ENCODE measurements at places on chromosomes 13 and 19. TPM values are rescaled to one million over a fixed set of nuclear protein-coding genes. Genes with fewer than 3 reads are reported as not detected.
A peak's percentile ranks its signal among the peaks of the same experiment; 100 is the strongest.

GRCh38 chr13:71871844-71872243 lies 4.8 kb upstream of the DACH1 start:
- no peak for DNase-seq

DNA sequence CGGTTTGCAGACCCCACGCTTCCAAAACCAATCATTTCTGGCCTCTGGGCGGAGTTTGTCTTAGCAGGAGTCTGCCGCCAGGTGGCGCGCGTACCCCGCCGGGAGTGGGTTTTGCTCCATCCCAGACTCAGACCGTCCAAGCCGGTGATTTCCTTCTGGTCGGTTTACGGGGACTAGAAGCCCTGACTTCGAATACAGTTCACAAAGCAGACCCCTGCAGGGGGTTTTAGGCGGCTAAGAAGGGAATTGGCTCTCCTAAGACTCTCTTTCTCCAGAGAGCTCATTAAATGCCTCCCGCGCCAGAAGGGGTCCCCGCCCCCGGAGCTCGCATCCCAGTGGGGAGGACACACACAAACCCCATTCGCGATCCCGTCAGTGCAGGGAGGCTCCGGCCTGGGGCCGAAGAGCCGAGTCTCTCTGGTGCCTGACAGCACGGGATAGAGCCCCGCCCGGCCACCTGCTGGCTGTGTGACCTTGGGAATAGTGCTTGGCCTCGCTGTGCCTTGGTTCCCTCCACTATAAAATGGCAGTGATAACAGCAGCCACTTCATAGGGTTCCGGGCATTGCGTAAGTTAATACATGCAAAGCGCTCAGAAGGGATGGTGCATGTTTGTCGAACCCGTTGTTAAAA lies 8.6 kb upstream of the NUP62 start:
- peak; percentile 95 for DNase-seq

- DNase-seq = no peak
Measured at GRCh38 chr13:78497702-78498355, 105.5 kb downstream of the POU4F1 start.

- DNase-seq = no peak
Measured at GRCh38 chr19:46218160-46218559, 11.4 kb upstream of the IGFL1 start.

DNA sequence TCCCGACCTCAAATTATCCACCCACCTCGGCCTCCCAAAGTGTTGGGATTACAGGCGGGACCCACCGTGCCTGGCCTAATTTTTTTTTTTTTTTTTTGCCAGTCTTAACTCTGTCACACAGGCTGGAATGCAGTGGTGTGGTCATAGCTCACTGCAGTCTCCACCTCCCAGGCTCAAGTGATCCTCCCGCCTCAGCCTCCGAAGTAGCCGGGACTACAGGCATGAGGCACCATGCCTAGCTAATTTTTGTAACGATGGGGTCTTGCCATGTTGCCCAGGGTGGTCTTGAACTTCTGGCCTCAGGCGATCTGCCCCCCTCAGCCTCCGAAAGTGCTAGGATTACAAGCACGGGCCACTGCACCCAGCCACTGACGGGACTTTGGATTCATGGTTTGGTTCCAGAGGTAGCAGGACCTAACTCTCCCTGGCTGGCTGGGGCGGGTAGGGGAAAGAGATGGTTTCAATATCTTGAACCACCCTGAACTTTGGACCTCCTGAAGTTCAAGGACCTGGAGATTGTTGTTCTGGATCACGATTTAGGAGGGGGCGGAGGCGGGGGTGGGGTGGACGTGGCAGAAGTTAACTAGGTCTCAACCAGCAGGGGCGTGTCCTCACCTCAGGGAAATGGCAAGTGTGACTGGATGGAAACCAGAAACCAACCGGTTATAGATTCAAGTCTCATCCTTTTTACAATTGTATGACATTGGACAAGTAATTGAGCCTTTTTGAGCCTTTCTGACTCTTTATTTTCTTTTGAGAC lies 40.8 kb downstream of the IER2 start:
- DNase-seq = no peak

GRCh38 chr13:54890976-54891375 lies 1862.4 kb downstream of the OLFM4 start:
- no peak for DNase-seq

DNA sequence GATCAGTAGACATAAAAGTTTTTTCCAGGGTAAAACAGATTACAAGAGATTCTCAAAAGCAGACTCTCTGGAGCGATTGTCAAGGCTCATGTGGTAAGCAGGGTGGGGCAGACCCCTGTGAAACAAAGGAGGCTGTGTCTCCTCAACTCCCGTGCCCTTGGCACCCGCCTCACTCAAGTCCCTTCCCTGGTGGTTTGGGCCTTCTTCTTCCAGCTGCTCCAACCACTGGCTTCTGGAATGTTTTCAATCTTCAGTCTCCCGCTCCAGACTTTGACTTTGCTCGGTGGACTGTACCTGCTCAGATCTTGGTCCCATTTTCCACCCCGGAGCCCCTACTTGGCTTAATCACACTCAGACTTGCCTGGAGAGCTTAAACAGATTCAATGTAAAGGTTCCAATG lies 74.8 kb upstream of the STK24 start:
- no peak for DNase-seq

- DNase-seq = peak; percentile 80
Measured at GRCh38 chr13:114107686-114108081, 24.7 kb downstream of the RASA3 start.

DNA sequence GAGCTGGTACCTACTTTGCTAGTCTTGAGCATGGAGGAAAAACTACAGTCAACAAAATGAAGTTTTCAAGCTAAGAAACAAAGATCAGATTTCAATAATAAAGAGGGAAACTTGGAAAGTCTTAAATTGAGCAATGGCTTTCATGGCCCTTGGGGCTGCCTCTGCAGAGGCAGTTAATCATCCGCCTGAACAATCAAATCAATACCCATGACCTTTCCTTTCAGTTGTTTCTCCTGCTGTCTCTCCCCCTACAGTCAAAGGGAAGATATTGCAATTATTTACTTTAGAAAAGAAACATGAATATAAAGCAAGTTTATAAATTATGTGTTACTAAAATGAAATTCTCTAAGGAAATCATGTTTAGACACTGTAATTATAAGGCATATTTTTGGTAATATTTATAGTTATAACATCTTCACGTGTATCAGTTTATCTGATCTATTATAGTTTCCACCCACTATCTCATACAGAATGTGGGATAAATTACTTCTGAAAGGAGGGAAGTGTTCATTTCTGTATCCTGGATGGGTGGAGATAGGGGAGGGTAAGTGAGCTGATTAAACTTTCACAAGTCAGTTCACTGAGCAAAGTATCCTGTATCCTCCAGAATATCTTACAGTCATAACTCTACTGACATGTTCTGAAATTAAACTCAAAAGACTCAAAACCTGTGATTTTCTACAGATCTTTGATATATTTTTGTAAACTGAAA lies 72.4 kb upstream of the TSC22D1 start:
- no peak for DNase-seq

DNA sequence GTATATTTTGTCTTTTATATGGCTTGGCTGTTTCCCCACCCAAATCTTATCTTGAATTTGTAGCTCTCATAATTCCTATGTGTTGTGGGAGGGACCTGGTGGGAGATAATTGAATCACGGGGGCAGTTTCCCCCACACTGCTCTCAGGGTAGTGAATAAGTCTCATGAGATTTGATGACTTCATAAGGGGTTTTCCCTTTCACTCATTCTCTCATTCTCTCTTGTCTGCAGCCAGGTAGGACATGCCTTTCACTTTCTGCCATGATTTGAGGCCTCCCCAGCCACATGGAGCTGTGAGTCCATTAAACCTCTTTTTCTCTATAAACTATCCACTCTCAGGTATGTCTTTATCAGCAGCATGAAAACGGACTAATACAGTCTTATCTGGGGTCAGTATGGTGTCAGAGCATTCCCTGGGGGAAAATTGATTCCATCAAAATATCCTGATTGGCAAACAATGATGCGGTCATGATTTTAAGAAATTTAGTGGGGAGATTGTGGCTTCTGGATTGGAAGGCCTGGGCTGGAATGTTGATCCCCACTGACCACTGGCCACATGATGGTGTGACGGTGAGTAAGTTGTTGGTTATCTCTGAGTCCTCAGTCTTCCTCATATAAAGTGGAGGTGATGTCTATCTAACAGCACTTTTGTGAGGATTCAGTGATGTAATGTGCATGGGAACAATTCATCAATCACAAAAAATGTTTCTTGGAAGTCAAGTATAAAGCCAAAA lies 27.5 kb upstream of the ANKRD10 start:
- no peak for DNase-seq

GRCh38 chr13:111367340-111367739 lies 46.9 kb downstream of the TEX29 start:
- DNase-seq = no peak

DNA sequence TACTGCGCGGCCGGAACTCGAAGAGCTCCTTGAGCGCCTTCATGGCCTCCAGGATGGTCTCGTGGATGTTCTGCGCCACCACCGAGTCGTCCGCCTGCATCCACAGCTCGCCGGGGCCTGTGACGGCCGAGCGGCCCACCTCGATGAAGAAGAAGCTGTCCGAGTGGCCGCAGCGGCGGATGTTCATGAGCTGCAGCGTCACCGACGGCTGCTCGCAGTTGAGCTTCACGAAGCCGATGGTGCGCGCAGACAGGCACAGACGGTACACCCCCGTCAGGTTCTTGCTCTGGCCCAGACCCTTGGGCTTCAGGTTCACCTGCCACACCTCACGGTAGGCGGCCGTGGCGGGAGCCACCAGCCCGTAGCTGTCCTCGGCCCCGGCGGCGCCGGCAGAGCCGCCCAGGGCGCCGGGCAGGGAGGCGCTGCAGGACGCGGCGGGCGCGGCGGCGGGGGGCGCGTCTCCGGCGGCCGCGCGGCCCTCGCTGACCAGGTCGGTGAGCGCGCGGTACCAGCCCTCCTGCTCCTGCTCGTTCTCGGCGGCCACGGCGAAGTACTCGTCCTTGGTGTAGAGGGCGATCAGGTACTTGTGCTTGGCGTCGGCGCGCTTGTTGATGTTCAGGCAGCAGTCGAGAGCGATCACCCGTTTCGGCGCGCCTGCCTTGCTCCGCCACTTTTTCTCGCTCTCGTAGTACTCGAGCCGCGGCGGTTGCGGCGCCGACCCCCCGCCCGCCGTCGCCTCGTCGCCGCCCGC lies 1.1 kb downstream of the IRS2 start:
- DNase-seq = peak; percentile 85

DNA sequence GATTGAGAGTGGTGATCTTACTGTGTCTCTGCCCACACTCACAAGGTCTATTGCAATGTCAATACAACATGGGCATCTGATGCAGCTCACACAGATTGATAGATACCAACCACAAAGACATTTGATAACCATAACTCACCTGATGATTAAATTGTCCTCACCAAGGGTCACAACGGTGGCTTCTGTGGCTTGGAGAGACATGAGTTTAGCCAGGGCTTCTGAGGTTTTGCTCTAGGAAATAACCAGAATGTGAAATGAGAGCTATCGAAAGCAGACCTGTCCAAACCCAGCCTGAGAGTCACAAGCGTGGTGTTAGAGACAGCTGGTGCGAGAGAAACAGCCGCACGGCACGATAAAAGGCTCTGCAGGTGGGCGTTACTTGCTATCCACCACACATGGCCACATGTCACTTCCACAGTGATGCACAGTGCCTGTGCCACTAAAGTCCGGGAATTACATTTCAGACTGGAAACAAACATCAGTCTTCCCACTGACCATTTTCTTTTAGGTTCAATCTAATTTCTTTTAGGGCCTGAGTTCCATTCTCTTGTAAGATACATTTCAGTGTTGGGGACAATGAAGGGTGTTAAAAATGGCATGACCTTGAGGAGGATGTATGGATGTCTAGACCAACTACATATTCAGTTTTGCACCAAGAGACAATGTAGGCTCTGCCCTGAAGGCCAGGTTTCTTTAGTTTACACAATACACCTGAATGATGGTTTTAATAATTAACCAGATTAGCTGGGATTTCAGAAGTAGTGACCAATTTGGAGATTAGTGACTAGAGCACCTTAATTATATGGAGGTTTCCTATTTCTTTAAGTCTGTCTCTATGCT lies 53.7 kb downstream of the ATP7B start:
- no peak for DNase-seq

GRCh38 chr13:90445179-90445578 lies 902.3 kb upstream of the MIR17HG start:
- DNase-seq = no peak

- peak; percentile 74 for DNase-seq
Measured at GRCh38 chr13:113971471-113972231, 2.2 kb downstream of the C13orf46 start.

- DNase-seq = no peak
Measured at GRCh38 chr13:84137292-84137691, 255.0 kb upstream of the SLITRK1 start.

DNA sequence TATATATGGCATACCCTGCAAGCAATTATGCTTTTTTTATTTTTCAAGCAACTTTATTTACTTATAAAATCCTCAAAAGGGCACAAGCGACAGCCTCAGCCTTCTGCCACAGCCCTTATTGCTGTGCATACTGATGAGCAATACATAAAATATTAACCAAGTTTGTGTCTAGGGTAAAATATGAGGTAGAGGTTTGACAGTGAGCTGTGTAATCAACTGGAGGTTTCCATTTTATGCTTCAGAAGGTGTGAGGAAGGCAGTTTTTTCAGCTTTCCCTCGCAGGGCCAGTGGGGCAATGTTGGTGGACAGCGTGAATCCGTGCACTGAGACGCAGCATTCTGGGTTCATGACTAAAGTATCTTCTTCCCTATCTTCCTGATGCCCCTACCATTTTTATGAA lies 310.4 kb downstream of the IRS2 start:
- DNase-seq = no peak

GRCh38 chr13:110240352-110240751 lies 66.6 kb downstream of the COL4A1 start:
- DNase-seq = no peak

DNA sequence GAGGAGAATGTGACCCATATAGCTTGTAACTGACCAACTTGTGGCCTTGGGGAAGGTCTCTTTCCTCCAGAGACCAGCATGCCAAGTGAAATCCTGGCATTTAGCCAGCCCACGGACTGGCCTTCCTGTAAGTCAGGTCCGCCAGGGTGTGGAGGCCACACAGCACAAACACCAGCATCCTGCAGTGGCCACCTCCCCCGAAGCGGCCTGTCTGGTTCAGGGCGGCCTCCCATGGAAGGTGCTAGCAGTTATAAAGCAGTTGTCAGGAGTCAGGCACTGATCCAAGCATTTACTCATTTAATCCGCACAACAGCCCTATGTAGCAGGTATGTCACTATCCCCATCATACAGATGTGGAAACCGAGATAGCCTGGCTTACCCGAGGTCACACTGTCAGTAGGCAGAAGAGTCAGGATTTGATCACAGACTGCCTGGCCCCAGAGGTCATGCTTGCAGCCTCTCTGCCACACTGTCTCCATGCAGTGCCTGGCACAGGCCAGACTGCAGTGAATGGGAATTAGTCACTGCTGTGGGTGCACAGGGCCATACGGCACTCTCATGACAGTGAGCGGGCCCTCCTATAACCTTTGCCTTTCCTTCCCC lies 36.7 kb downstream of the CAPN12 start:
- no peak for DNase-seq

Gene ZNF534
- total RNA-seq = 0.14 TPM

Gene ARHGEF7
- total RNA-seq = 76.0 TPM

Gene NDFIP2
- 13.3 TPM for total RNA-seq

Gene DPF1
- total RNA-seq = 0.14 TPM

Gene RASIP1
- 19.2 TPM for total RNA-seq

Gene ZNF550
- total RNA-seq = 3.7 TPM

Gene DCLK1
- 112 TPM for total RNA-seq

Gene ZNF439
- total RNA-seq = 5.4 TPM

Gene TMC4
- total RNA-seq = 1.4 TPM

Gene ZNF345
- 5.3 TPM for total RNA-seq
